Epithelial cell of proximal tubule (primary cell): ENCODE measurements at places on chromosomes 7 and 10. TPM values are rescaled to one million over a fixed set of nuclear protein-coding genes. Genes with fewer than 3 reads are reported as not detected.

DNA sequence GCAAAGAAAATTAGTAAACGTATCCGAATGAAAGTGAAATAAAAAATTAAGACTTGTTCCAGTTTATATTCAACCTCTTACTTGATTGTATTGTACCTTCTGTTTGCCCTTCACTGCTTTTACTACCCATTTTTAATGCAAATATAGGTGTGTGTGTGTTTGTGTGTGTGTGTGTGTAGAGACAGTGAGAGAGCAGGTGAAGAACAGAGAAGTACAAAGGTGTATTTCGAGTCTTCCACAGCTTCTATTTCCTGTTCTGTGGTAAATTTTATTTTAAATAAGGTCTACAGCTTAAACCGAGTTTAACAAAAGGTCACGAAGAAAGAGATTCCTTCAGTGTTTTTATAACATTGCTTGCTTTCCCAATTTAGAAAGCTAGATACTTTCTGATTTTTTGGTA lies 12.7 kb upstream of the SVIL start:
- DNase-seq: no peak

- DNase-seq: no peak
Observed at GRCh38 chr7:150875791-150876190, 23.5 kb downstream of the AOC1 start.

DNA sequence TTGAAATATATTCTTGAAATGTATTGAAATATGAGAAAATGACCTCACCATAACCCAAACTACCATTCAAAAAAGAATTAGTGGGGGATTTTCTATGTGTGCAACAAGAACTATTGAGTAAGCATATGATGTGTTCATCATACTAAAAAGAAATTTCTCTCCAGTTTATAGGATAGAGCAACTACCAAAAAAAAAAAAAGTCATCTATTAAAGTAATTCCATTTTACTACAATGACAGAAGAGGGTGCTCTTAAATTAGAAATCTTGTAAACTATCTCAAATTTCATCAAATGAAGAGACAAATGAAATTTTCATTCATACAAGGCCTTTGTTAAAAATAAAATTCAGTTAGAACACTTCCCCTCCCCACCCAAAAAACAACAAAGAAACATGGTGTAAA lies 195.4 kb upstream of the PLXDC2 start:
- DNase-seq: no peak

- DNase-seq: no peak
Observed at GRCh38 chr7:73774923-73775322, 4.9 kb upstream of the CLDN3 start.

The PHYHIPL gene
- 0.23 TPM in 1 of 2 replicates, not detected in the other for total RNA-seq

The TBXAS1 gene
- 11.1 and 20.0 TPM in 2 replicates for total RNA-seq
